ENCODE measurements at places on chromosomes 4 and X. TPM values are rescaled to one million over a fixed set of nuclear protein-coding genes. Genes with fewer than 3 reads are reported as not detected.

SPANXA1 gene
- not detected for total RNA-seq

- no peak for DNase-seq
Measured at GRCh38 chrX:107712231-107713202, 63.1 kb downstream of the TSC22D3 start.

DNA sequence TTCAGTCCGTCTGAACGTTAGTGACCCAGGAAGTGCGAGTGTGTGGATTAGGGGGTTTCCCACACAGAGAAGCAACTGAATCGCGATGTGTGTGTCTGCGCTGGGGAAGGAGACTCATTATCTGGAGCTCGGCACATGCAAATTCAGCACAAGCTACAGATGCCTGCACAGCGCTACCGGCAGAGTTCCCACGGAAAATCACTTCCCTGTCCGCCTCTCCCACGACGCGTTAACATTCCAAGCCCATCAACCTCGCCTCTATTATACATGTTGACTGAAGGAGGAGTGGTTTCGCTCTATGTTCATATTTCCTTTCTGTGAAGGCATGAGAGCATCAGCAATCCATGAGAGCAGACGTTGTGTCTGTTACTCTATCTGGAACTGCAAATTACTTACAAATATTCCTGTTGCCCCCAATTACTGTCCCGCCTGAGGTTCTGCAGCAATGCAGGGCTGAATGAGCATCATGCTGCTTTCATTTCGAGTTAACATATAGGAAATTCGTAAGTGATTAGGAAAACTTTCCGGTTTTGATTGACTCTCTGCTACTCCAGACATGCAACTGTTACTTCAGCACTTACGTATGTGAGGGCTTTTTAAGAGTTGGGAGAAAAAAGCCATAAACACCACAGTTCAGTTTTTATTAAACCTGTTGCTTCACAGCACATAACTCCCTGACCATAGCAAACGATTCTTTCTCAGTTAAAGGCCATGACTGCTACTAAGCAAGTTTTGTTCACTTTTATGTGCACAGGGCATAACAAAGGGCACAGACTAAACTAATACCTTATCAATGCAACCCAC, 15.0 kb upstream of the MTNR1A start:
- no peak for DNase-seq

- no peak for DNase-seq
Measured at GRCh38 chrX:71910643-71910985, at the start of gene NHSL2. Gene NHSL2, plus strand, starts transcription at chrX:71910845.
